ENCODE measurements at places on chromosomes 11 and 22.

DNA sequence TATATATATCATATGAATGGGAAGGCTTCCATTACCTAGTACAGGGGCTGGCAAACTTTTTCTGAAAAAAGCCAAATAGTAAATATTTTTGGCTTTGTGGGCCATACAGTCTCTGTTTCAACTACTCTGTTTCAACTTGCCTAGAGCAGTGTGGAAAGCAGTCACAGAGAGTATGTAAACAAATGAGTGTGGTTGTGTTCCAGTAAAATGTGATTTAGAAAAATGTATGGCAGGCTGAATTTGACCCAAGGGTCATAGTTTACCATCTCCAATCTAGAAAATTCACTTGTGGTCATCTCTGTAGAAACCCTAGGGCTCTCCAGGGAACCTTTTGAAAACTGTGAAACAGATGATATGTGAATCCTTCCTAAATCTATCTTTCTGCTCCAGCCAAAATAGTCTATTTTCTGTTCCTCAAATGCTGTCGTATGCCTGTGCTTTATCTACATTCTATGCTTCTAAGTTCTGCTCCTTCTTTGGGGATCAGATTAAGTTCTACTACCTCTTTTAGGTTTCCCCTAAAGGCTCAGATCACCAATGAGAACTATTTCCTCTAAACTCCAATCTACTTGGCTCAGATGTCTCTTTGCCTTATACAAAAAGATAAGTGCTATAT, 356.2 kb downstream of the METTL15 start:
- DNase-seq, result no peak

- DNase-seq, result no peak
Observed at GRCh38 chr11:62980133-62980760, 4.5 kb downstream of the SLC22A6 start.

DNA sequence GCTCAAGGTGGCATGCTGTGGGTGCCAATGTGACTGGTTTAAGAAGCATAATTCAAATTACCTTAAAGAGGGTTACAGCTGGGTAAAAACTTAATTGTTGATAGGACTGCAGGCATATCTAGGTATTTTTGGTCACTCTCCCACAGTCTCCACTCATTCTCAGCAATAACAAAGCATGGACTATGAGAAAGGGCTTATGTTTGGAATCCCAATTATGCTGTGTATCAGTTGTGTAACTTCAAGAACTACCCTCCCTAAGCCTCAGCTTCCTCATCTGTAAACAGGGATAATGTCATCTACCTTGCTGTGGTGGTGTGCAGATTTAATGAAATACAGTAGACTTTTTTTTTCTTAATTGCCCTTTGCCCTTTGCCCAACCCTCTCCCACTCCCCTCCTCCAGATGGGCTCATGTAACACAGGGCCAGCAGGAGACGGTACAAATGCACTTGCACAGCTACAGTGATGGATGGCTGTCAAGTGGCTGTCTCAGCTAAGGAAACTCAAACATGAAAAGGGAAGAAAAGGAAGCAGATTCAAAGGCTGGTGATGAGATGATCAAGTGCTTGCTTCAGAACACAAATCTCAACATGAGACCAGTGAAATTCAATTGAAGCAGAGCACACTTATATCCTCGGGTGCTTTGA, 37.6 kb downstream of the MAP6 start:
- DNase-seq, result no peak

DNA sequence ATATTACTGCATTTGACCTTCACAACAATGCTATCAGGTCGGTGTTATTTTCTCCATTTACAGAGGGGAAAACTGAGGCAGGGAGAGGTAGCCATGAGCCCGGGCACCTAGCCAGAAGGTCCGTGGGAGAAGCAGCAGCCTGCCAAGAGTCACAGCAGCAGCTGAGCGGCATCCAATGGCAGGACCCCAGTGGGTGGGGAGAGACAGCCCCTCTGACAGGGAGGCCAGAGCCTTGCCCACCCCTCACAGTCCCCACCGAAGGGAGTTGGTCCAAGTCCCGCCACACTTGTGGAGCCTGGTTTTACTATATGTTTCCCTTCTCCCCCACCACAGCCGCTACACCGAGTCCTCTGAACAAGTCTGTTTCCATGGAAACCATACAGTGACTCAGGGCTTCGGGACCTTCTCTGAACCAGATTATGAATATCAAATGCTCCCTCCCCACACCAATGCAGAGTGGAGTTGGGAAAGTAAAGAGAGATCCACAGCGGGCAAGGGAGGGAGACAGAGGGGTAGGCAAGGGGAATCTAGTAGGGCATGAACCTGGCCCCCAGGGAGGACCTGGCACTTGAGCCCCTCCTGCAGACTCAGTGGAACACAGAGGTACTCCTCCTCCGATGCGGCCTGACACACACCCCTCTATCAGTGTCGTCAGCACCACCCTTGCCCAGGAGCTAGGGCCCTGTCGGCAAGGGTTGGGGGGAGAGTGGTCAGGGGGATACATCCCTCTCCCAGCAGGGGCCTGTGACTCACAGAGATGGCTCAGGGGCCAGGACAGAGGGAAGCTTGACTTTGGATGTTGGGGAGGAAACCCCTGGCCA, 2.5 kb downstream of the CHST1 start:
- DNase-seq, result no peak

DNA sequence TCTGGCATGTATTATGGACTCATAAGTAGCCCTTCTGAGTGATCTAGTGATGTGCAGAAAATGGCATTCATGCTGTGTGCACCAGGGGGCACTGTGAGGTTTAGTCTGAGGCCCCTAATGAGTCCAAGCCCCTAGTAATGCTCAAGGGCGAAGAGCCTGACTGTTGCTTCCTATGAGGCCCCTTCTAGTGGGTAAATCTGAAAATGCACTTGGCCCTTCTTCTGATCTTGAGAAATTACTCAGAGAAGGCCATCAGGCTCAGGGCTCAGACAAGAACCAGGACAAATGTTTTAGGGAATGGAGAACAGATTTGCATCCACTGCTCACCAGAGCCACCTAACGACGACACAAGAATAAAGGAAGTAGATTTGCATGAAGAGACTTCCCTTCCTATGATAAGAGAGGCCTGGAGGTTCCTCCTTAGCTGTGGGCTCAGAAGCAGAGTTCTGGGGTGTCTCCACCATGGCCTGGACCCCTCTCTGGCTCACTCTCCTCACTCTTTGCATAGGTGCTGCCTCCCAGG, 75.8 kb downstream of the GGTLC2 start:
- no peak for DNase-seq

- no peak for DNase-seq
Observed at GRCh38 chr11:74746868-74747267, 1.8 kb upstream of the RNF169 start.

DNA sequence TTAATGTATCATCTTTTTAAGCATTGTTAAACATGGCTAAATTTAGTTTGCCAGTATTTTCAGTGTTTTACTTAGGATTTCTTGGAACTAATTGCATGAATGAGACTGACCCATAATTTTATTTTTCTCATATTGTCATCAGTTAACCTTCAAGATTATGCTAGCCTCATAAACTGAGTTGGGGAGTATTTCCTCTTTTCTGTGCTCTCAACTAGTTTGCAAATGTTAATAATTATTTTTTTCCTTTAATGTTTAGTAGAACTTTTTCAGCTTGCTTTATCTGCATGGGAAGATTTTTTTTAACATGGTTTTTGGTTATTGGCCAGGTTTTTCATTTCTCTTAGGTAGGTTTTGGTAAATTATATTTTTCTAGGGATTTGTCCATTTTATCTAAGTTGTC, 235.4 kb upstream of the SESN3 start:
- no peak for DNase-seq

DNA sequence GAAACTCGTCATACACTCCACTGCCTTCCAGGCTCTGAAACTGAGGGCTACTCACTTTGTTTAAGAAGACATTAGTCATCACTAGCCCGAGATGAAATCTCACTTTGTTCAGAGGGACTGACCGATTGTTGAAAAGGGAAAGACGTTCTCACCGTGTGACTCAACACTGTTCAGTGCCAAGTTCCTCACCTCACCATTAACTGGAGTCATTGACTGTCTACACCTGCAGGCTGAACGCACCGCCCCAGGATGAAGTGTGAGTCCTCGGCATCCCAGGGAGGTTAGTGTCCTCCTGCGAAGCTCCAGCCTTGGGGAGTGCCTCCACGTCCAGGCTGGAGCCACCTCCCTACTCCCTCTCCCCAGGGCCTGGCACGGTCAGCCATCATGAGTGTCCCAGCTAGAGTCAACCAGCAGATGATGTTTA, 30.4 kb downstream of the FADD start:
- no peak for DNase-seq

GRCh38 chr11:70528046-70528793, 129.9 kb downstream of the CTTN start:
- no peak for DNase-seq

All from activated CD4-positive, CD25-positive, alpha-beta regulatory T cell treated with anti-CD3 and anti-CD28 coated beads, Interleukin-2, amount 50 U/mL, for 72 hours (primary cell).